Stimulated activated CD4-positive, alpha-beta T cell treated with anti-CD3 and anti-CD28 coated beads, Interleukin-1b, Interleukin-23, amount 100 ng/mL, for 48 hours (primary cell): ENCODE measurements at places on chromosomes 5 and 9.

GRCh38 chr9:136474974-136475865, 7.6 kb downstream of the SEC16A start:
- no peak for DNase-seq

GRCh38 chr9:5721279-5722087, 92.6 kb downstream of the RIC1 start:
- no peak for DNase-seq

DNA sequence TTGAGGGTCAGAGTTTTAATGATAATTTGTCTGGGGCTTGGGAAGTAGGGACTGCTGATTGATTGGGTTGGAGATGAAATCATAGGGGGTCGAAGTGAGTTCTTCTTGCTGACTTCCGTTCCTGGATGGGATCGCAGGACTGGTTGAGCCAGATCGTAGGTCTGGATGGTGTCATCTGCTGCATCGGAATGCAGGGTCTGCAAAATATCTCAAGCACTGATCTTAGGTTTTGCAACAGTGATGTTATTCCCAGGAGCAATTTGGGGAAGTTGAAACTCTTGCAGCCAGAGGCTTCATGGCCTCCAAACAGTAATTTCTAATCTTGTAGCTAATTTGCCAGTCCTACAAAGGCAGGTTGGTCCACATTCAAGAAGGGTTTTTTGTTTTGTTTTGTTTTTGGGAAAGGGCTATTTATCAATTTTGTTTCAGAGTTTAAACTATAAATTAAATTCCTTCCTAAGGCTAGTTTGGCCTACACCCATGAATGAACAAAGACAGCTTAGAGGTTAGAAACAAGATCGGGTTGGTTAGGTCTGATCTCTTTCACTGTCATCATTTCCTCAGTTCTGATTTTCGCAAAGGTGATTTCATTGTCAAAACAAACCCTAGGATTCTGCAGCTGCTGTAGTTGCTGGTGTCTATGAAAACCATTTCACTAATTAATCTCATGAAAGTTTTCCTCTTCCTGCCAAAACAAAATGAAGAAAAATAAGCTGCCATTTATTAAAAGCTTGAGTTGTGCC, 388.0 kb downstream of the TMEM232 start:
- DNase-seq: no peak

GRCh38 chr5:131749723-131750470, 46.9 kb downstream of the FNIP1 start:
- no peak for DNase-seq

DNA sequence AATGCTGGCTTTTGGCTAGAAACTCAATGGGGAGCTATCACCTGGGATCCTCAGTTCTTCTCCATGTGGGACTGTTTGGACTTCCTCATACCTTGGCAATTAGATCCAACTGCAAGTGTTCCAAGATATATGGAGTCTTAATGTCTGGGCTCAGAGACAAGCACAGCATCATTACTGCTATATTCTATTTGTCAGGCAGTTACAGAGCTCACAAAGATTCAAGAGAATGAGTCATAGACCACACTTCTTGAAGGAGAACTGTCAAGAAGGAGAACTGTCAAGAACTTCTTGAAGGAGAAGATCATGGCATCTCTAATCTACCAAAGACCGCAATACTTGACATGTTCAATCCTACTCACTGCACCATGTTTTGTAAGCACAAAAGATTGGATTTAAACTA, 106.8 kb upstream of the NREP start:
- DNase-seq: no peak

DNA sequence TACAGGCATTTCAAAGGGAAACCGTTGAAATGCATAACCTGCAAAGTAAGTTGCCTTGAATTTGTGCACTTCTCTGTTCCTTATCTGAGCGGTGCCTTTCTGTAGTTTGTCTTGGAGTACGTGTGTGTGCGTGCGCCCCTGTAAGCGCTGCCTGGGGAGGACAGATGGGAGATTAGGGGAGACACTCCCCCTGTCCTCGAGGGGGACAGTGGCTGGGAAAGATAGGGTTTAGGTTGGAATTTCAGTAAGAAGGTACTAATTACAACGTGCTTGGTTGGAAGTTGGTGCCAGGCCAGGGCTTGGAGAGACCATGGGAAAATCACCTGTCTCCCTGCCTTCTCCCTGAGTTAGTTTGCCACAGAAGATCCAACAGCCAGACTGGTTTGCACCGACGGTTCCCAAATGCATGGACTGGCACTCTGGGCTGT, 73.2 kb downstream of the PIK3R1 start:
- DNase-seq: no peak

DNA sequence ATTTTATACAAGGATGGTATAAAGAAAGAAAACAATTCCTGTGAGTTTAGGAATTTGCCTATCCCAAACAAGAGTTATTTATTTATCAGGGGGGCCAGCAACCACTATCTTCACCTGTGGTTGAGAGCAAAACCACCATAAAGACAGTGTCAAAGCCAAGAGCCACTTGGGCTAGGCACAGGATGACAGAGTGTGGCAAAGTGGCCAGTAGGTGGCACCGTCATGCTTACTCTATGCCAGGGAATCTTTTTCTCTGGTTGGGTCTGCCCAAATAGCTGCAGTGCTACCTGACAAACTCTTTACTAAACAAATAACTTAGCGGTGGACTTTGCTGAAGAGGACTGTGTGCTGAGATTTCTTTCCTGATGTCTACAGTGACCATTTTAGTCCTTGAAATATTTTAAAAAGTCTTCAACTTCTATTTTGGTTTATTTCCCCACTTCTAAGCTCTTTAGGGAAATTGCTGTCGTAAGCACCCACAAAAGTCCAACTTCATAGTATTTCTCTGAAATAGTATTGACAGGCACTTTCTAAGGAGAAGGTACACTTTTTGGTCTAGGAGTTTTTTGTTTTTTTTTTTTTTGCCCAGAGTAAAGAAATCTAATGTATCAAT, 285.0 kb downstream of the RFX3 start:
- DNase-seq: peak; percentile 59

DNA sequence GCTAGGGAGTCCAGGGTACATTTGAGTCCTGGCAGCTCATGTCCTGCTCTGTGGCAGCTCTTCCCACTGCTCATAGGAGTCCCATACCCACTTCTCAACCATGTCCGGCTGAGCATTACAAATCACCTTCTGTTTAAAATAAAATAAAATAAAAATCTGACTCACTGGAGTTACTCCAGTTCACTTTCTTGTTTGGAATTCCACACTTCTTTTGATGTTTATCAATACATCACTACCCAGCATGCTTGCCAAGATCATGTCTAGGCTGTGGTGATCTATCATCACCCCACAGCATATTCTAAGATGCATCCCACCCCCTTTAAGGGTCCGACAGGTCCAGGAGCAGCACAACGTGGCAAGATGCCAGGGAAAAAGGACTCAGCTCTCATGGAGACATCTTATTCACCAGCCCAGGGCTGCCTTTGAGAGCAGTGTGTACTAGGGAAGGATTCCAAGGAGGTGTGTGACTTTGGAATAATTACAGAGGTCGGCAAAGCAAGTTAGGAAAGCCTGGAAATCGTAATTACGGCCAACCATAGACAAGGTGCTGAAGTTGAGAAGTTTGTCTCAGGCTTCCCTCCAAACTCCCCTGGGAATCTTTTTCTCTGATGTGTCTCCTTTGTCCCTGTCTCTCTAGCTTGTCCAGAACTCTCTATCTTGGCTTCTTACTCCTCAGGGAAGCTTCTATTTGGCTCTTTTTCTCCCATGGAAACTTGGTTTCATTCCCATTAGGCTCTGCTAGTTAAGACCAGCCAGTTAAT, 111.4 kb upstream of the SLC1A3 start:
- no peak for DNase-seq

DNA sequence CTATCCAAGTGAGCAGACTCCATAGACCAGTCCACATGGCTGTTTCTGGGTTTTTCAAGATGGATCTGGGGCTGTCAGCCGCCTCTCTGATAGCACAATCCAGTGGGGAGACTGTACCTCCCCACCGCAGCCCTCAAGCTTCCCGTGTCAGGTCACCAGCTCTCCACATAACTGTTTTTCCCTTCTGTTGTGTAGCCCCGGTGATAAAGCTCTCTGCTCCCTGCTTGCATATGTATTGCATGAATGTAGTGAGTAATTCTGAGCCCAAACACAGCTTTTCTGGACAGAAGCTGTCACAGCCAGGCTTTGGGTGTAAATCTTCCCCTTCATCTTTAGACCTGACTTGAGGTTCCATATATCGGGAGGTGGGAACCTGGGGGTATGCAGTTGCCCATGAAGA, 23.1 kb upstream of the CFAP157 start:
- no peak for DNase-seq

DNA sequence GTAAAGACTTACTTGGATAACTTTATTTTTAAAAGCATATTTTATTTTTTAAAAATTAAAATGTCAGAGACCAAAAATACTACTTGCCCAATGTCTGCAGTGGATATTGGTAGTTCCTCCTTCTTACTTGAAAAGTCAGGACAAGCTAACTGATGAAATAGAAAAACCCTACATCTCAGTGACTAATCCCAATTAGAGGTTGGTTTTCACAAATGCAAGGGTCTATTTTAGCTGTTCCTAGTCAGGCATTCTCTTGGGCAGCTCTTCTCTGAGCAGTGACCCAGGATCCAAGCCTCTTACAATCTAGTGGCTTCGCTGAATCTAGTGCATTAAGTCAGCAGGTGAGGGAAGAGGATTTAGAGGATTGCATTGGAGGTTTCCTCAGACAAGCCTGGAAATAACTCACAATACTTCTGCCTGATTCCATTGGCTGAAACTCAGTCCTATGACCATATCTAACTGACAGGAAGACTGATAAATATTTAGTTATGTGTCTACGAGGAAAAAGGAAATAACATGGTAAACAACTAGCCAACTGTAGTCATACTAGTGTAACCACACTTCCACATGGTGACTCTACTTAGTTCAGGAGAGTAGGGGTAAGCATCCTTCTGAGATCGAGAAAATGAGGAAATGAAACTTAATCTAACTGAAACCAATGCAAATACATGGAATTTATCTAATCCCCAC, 34.2 kb upstream of the MIER3 start:
- DNase-seq: no peak

DNA sequence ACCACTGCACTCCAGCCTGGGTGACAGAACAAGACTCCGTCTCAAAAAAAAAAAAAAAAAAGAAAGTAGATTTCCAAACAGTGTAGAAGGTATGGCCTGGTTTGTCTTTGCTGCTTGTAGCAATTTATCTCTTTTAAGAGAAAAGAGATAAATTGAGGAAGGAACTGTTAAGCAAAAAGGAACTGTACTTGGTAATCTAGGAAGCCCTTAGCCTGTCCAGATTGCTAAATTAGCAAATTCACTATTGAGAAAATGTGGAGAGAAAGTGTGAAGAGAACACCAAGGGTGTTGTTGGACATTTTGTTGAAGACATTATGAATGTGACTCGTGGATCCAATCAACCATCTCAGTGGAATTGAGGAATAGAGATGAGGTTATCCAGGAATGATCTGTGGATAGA, 13.0 kb upstream of the SUSD3 start:
- no peak for DNase-seq

DNA sequence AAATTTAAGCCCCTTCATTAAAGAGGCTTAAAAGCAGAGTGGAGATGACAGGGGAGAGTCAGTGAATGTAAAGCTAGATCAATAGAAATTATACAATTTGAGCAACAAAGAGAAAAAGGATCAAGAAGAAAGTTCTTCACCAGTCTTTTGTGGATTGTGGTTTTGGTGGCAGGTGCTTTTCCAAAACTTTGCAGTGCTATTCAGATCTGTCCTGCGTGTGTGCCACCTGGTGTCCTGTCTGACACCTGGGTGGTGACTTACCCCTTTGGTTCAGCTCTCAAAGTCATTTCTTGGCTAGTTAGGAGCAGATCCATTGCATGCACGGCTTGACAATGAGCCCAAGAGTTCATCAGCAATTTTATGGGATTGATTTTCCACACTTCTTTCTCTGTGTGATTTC, 69.4 kb downstream of the SREK1 start:
- no peak for DNase-seq

DNA sequence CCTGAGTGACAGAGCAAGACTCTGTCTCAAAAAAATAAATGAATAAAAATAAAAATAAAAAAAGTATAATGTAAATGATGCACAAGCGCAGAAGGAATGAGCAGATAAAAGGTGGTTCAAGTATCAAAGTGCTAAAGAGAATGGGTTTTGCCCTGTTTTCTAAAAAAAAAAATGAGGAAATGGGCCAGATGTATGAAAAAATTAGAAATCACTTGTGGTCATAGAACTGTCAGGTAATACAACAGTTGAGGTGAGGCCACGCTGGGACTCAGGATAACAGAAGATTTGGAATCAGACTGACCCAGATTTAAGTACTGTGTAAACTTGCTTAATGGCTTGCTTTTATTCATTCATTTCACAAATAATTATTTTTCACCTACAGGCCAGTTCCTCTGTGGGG, 69.8 kb downstream of the MAPKAP1 start:
- no peak for DNase-seq

- no peak for DNase-seq
Measured at GRCh38 chr9:95478335-95478734, 38.4 kb downstream of the PTCH1 start.

- DNase-seq: no peak
Measured at GRCh38 chr5:142295084-142295758, 29.6 kb downstream of the SPRY4 start.

GRCh38 chr9:106634183-106634582, 228.8 kb upstream of the ZNF462 start:
- no peak for DNase-seq

DNA sequence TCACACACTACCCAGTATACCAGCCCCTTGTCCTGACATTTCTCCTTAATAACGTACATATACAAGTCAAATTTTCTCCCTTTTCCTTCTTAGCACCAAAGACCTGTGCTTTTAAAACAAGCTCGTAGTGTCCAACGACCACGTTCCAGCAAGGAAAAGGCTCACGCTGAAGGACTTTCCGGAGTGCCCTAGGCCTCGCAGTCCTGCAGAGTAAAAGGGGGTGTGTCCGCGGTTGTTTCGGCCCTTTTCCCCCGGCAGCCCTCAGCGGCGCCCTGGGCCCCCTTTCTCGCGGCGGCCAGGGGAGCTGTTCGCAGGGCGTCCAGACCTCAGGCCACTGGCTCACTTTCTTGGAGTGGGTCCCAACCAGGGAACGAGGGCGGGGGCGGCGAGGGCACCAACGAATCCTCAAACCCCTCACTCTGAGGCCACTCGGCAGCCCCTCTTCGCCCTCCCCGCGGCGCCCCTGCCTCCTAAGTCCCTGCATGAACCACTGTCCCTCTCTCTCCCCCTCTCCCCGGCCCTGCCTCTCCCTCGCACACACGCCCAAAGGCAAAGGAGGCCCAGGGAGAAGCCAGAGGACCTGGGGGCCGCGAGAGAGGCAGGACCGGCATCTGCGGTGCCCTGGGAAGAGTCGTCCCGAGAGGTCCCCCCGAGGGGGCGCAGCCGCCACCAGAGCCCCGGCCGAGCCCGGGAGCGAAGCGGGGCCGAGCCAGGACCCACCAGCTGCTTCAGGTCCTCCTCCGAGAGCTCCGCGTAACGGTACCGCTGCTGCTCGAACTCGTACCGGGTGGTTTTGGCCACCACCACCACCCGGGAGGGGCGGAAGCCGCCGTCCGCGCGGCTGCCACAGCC, 720 bp downstream of the NADK2 start:
- DNase-seq: peak; percentile 19

- DNase-seq: no peak
Measured at GRCh38 chr5:180785121-180785781, 17.4 kb downstream of the MGAT1 start.

GRCh38 chr9:78215706-78216105, 20.2 kb upstream of the CEP78 start:
- DNase-seq: no peak
